ENCODE measurements at places on chromosomes 6 and 20. TPM values are rescaled to one million over a fixed set of nuclear protein-coding genes. Genes with fewer than 3 reads are reported as not detected.

DNA sequence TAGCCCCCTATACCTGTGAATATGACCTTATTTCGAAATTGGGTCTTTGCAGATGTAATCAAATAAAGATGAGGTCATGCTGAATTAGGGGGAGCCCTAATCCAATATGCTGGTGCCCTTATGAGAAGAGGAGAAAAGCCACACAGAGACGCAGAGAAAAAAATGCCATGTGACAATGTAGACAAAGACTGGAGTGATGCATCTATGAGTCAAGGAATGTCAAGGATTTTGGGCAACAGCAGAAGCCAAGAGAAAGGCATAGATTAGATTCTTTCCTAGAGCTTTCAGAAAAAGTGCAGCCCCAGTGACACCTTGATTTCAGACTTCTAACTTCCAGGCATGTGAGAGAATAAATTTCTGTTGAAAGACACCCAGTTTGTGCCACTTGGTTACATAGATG lies 47.4 kb upstream of the HS3ST5 start:
- DNase-seq = no peak

- no peak for DNase-seq
Measured at GRCh38 chr6:152685819-152686218, 11.9 kb upstream of the MYCT1 start.

- no peak for DNase-seq
Measured at GRCh38 chr6:45955597-45955996, 60.1 kb downstream of the CLIC5 start.

DNA sequence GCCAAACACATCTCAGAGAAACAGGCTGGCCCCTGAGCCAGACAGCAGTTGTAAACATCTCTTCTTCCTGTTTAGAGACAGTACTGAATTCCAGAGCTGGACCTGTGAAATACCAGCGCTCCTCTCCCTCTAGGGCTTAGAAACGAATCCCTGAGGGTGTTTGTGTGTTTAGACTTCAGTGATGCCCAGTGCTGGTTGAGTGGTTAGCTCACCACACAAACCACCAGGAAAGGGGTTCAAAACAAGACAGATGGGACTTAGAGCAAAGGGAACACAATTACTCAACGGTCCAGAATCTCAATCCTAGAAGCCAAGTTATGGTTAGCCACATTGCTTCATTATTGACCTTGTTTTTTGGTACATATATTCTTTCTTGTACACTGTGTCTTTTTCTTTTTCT lies 108.7 kb upstream of the TMEM170B start:
- no peak for DNase-seq

- DNase-seq = no peak
Measured at GRCh38 chr6:111521497-111522270, 38.7 kb upstream of the REV3L start.

GRCh38 chr6:106546691-106547414 lies 82.4 kb downstream of the RTN4IP1 start:
- DNase-seq = peak; percentile 69

- no peak for DNase-seq
Measured at GRCh38 chr6:11785774-11786579, 7.4 kb upstream of the ADTRP start.

GRCh38 chr6:166410426-166410935 lies 27.7 kb upstream of the MPC1 start:
- DNase-seq = no peak

DNA sequence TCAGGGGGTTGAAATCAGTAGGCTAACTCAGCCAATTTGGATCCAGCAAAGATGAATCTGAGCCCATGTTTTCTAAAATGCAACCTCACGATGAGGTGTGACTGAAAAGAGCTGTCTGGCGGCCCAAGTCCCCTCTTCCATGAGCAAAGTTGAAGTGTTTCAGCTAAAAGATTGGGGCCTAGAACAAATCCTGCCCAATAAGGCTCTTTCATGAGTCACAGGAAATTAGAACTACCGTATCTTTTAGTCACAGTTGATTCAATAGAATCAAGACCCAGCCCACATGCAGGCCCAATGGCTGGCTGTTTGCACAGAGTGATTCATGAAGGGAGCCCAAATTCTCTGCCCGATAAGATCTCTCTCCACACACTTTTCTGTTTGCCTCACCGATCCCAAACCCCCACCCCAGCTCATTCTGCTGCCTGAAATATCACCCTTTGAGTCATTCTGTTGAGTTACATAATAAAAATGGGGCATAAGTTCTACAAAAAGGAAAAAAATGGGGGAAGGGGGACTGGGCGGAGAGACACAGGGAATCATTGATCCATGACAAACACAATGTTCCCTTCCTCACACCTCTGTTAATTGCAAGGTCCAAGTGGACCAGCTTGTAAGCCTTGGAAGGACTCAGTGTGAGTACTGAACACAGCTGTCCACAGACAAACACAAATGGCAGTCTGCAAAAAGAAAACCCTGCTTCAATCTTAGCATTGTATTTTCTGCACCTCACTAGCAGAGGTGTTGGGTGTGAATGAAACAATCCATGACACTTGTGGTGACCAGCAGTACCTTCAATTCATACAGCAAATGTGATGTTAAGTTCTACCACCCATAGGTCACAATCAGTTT lies 13.8 kb downstream of the FOXQ1 start:
- peak; percentile 86 for DNase-seq

DNA sequence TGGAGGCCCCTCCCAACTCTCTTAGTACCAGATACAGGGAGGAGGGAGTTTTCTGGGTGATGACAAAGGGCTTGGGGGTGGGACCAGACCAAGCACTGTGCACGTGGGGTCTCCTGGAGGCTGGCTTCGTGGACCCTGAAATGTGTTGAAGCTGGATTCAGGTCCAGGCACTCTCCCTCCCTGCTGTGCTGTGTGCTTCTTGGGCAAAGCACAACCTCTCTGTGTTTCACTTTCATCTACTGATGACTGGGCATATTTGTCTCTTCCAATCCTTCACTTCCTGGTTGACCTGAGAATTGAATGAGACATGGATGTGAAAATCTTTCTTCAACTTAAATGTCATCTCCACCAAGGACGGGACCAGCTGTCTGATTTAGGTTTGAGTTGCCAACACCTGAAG lies 14.5 kb upstream of the MLN start:
- DNase-seq = no peak

GRCh38 chr6:99132026-99132635 lies 184.4 kb upstream of the FBXL4 start:
- no peak for DNase-seq

- no peak for DNase-seq
Measured at GRCh38 chr6:137861550-137862337, 5.3 kb upstream of the TNFAIP3 start.

DNA sequence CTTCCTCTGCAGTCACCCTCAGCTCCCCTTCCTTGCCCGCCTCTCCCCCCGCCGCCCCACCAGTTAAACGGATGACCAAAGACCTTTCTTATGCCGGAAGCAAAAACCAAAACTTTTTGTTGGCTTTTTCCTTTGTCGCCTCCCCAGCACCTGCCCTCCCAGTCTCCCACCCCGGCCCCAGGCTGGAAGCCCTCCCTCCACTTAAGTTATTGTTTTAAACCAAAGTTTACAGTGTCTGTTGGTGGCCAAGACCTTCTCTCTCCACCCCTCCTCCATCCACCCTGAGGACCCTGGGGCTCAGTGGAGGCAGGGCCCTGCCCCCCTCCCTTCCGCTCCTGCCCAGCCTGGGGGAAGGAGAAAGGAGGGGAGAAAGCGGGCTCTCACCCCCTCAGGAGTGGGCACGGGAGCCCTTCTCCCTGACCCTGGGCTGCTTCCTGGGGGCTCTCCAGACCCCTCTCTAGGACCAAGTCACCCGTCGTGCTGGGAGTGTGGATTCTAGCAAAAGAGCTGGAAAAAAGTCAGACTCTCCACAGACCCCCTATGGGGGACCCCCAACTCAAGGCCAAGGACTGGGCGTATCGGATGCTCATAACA lies 38.3 kb upstream of the MDFI start:
- no peak for DNase-seq

GRCh38 chr6:26065952-26066380 lies 21.3 kb upstream of the HFE start:
- peak; percentile 85 for DNase-seq

DNA sequence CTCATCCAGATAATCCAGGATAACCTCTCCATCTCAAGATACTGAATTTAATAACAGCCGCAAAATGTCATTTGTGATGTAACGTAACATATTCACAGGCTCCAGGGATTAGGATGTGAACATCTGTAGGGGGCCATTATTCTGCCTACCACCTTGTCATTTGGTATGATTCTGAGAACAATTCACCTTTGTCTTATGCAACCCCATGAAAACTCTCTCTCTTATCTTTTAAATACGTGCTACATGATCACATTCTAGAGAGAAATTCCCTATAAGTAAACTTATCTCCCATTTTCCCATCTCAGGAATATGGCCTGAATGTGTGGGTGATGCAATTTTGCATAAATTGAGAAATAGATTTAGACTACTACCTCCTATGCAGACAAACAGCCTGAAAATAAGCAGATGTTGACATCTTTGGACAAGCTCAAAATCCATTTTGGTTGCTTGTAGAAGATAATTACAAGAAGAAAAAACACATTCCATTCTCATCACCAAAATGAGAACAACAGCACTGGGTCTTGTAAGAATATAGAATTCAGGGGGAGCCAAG lies 255.4 kb upstream of the STXBP5 start:
- DNase-seq = no peak

DNA sequence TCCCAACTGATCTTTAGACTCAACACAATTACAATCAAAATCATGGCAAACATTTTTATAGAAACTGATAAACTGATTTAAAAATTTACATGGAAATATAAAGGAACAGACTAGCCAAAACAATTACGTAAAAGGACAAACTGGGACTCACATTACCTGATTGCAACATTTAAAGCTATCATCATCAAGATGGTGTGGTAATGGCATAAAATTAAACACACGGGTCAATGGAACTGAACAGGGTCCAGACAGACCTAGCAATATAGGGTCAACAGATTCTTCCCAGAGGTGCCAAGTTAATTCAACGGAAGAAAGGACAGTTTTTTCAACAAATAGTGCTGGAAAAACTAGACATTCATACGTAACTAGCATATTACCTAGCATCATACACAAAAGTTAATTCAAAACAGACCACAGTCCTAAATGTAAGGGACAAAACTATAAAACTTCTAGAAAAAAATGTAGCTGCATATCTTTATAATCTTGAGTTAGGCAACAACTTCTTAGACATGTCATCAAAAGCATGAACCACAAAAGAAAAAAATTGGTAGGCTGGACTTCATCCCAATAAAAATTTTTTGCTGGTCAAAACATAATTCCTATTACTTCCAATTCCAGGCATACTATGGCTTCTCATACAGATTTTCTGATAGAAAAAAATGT lies 147.4 kb upstream of the BEND6 start:
- DNase-seq = no peak

GRCh38 chr6:128731249-128732165 lies 151.4 kb upstream of the LAMA2 start:
- peak; percentile 23 for DNase-seq

- DNase-seq = peak; percentile 66
Measured at GRCh38 chr20:33812152-33812849, 1.2 kb downstream of the CHMP4B start.

DNA sequence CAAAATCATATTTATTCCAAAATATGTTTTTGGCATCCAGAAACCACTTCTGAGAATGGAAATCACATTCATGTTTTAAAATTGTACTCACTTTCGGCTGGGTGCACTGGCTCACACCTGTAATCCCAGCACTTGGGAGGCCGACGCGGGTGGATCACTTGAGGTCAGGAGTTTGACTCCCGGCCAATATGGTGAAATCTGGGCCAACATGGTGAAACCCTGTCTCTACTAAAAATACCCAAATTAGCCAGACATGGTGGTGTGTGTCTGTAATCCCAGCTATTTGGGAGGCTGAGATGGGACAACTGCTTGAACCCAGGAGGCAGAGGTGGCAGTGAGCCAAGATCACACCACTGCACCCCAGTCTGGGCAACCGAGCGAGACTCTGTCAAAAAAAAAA lies 580.7 kb downstream of the MAFB start:
- DNase-seq = no peak

DNA sequence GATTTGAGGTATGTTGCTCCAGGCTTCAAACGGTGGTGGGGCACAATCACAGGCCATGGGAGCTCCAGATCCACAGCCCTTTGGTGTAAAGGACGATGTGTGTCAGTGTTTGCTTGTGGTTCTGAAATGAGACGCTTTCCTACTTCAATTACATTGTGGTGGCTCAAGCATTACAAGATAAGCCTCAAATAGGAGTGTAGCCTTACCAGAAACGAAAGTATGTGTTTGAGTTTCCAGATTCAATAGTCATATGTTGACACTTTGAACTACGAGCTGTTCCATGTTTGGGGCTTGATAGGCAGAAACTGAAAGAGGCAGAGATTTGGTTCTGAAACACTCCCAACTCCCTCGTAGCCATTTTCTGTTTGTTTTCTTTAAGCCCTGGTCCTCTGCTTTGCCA lies 187.1 kb downstream of the MYLK4 start:
- no peak for DNase-seq

- no peak for DNase-seq
Measured at GRCh38 chr6:90434094-90434493, 137.5 kb upstream of the BACH2 start.

DNA sequence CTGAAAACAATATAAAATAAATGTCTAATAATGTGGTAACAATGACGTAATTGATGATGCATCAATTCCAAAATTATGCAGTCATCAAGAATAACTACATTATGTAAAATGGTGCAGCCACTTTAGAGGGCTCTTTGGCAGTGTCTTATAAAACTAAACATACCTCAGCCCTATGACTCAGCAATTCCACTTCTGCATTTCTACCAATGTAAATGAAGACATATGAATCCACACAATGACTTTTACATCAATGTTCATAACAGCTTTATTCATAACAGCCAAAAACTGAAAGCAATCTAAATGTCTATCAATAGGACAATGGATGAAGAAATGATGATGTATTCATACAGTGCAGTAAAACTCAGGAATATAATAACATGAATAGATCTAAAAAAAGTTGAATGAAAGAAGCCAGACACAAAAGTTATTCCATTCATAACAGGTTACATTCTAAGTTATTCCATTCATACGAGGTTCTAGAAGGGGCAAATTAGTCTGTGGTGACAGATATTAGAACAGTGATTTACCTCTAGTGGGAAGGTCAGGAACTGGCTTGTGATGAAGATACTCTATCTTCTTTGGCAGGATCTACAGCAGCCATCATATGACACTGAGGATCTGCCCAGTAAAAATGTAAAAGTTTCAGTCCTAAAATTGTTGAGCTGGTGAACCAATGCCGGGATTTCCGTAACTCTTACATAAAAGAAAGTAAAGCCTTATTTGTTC lies 396.1 kb downstream of the PLCB1 start:
- peak; percentile 47 for DNase-seq

- DNase-seq = no peak
Measured at GRCh38 chr6:113011389-113011788, 664.3 kb downstream of the RFPL4B start.

ZSCAN23 gene
- 5.5 TPM for total RNA-seq

SYNGAP1 gene
- total RNA-seq = 4.5 TPM

PTGIS gene
- total RNA-seq = 23.8 TPM

MICB gene
- total RNA-seq = 0.75 TPM

CGAS gene
- 5.2 TPM for total RNA-seq

SUMO4 gene
- 2.2 TPM for total RNA-seq

CRYBG1 gene
- total RNA-seq = 2.8 TPM

MTFR2 gene
- total RNA-seq = 0.58 TPM

NAPB gene
- 7.5 TPM for total RNA-seq

MLN gene
- not detected for total RNA-seq

IMPG1 gene
- total RNA-seq = 0.22 TPM

LRFN2 gene
- 0.09 TPM for total RNA-seq

RBM24 gene
- total RNA-seq = 157 TPM

HLA-F gene
- total RNA-seq = 6.6 TPM

HCRTR2 gene
- total RNA-seq = not detected

ESR1 gene
- 0.44 TPM for total RNA-seq

Measured in muscle of leg (tissue), 16 donors.